ENCODE measurements at places on chromosomes 7 and 10. TPM values are rescaled to one million over a fixed set of nuclear protein-coding genes. Genes with fewer than 3 reads are reported as not detected.

RNF148 gene
- not detected for total RNA-seq

DNA sequence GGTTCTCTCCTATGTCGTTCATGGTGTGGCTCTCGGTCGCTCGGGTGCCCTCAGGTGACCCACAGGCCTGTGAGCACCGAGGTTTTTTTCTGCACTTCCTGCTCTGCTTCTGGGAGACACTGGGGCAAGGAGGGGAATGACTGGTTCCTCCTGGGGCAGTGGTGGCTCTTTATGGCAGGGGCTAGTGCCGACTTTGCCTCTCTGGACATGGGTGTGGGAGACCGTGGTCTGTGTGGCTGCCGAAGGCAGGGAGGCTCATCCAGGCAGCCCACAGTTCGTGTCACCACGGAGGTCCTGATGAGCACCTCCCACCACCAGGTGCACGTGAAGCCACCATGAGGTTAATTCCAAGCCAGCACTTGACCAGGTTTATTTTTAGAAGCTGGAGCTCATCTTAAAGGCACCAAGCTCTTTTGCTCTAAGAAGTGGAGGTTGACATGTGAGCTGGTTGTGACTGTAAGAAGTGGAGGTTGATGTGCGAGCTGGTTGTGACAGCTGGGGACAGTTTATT lies 24.7 kb upstream of the DPYSL4 start:
- peak overlapping the region; percentile 81 for H3K4me3 ChIP-seq
- H3K4me1 ChIP-seq, result peaks cover 15% of the 10 kb centered on the region
- peak overlapping the region; percentile 97 for H3K27ac ChIP-seq
- H3K27me3 ChIP-seq, result no peaks in the 10 kb centered on the region
- peak; percentile 67 for ATAC-seq

DNA sequence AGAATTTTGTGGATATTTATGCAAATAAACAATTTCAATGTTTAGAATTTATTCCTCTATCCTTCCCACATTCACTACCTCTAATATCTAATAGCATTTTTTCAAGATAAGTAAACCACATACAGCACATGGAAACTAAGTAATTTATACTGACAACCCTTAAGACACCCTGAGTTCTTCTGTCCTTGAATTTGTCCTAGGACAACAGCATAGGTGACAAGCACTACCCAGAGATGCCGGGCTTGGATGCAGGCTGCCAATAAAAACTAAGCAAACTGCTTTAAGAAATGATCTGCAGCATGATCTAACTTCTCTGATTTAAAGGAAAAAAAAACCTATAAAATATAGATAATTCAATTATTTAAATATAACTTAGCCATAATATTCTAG lies 22.7 kb downstream of the NT5C3A start:
- peak overlapping the region; percentile 77 for H3K4me3 ChIP-seq
- peak overlapping the region; percentile 65 for H3K27ac ChIP-seq
- peaks cover 5% of the 10 kb centered on the region for H3K36me3 ChIP-seq
- ATAC-seq, result no peak

DNA sequence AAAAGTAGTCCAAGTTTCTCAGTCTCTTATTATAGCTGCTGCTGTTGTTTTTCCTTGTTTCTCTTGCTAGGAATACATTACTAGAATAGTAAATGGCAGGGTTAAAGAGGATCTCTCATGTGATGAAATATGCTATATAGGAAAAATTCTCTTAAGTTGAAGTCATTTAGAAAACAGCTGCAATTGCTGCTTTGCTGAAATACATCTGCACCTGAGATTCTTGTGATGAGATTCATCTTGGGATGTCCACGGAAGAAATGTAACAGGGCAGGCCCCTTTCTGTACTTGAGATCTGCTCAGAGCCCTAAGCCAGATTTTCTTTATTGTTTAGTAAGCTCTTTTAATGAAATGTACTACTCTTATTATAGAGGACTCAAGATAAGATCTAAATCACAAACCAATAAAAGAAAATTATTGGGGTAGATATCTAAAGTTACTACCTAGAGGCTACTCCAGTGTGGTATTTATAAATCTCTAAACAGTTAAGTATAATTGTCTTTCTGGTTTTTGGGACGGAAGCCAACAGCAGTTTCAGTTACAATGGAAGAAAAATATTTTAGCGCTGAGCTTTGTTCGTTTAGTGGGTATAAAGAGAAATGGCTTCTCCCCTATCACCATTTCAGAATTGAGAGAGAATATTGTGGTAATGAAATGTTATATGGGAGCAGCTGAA lies 701.5 kb downstream of the KCNMA1 start:
- H3K36me3 ChIP-seq, result no peaks in the 10 kb centered on the region
- H3K4me3 ChIP-seq, result no peak overlapping the region
- no peak for ATAC-seq
- no peaks in the 10 kb centered on the region for H3K27me3 ChIP-seq
